ENCODE measurements at places on chromosomes 2 and 18.

GRCh38 chr2:195451160-195451559 lies 205.9 kb upstream of the SLC39A10 start:
- no peak for DNase-seq

DNA sequence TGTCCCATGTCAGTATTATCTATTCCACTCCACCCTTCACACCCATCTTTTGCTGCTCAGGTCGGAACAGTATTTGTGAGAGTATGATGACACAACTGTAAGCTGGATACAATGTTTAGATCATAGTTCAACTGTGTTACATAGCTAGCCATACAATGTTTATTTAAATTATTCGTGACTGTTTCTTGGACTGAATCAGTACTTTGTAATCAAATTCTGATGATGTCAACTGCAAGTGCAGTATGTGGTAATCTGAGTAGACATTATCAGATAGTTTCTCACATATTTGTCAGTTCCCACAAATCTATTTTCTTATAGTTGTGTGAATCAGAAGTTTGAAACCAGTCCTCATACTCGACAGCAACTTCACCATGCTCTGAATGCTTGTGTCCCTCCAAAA lies 177.6 kb downstream of the ZNF407 start:
- no peak for DNase-seq

DNA sequence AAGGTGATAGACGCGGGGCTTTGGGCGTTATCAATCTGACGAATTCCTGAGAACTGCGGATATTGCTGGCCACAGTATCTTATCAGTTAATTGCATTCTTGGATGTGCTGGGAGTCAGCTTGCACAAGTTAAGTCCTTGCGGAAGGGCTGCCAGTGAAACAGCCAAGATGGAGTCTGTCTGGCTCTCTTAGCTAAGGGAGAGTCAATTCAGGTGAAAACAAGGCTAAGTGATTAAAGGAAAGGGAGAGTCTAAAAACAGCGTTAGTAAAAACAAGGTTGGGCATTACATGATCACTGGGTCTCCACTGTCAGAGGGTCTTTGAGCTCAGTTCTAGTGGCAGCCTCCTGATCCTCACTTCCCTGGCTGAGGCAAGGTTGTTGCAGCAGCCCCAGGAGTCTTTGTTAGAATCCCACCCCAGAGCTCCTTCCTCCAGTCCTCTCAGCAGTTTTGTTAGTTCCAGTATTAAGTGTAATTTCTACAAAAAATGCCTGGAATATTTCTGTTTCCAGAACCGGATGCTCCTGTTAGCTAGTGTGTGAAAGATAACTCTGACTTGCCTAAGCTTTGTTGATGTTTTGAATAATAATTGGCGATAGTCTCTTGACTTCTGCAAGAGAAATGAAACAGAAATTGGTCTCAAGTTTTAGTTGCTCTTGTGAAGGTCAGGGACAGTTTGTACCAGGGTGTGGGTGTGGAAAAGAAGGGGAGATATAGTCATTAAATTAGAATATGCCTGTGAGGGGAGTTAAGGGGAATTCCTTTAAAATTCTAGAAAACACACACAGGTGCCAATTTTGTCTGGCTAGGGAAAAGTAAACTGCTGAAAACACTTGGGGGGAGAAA lies 10.6 kb downstream of the CFLAR start:
- DNase-seq: no peak

DNA sequence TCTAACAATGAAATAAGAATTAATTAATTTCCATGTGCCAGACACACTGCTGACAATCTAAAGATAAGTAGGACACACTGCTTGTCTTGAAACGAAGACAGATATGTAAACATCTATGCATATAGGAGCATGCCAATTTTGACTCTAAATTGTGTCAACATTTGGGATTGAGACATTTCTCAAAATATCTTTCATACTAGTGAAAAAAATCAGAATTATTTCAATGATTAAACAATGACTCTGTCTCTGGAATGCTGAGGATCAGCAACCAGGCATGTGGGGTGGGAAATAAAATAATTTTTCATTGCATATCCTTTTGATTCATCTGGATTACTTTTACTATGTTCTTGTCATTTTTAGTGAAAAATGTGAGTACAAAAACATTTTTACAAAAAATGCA lies 262.6 kb upstream of the SYT4 start:
- DNase-seq: no peak

DNA sequence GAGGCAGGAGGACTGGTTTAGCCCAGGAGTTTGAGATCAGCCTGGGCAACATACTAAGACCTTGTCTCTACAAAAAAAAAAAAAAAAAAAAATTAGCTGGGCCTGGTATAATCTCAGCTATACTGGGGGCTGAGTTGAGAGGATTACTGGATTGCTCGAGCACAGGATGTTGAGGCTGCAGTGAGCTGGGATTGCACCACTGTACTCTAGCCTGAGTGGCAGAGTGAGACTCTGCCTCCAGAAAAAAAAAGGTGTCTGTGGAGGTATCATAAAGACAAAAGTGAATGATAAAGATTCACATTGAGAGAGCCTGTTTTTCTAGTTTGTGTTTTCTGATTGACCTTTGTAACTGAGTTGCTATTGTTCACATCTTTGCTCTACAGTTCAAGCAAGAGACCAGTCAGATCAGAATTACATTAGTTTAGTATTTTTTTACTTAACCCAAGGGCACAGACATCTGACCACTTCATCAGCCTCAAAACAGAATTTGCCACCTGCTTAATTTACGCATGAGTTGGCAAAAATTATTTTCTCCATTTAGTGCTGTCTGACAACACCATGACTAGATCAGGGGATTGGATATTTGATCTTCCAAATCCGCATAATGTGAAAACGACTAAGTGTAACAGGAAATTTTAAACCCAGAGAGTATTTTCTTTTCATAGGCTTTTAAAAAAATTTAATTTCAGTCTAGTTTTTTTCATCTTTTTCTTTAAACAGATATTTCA lies 271.0 kb downstream of the TGIF1 start:
- DNase-seq: no peak

GRCh38 chr2:160465406-160465805 lies 28.2 kb downstream of the RBMS1 start:
- DNase-seq: no peak

GRCh38 chr2:148209603-148210002 lies 188.7 kb downstream of the MBD5 start:
- DNase-seq: no peak

GRCh38 chr2:105087273-105087672 lies 49.4 kb downstream of the MRPS9 start:
- no peak for DNase-seq

GRCh38 chr2:23330214-23330613 lies 54.8 kb upstream of the KLHL29 start:
- no peak for DNase-seq

GRCh38 chr2:8598295-8599165 lies 83.3 kb upstream of the ID2 start:
- no peak for DNase-seq

- no peak for DNase-seq
These were observed 5.1 kb downstream of the ADRA2B start for GRCh38 chr2:96111257-96111640.

- DNase-seq: no peak
These were observed 81.6 kb upstream of the ALPP start for GRCh38 chr2:232296776-232297525.

- no peak for DNase-seq
These were observed 110.9 kb downstream of the ARHGEF33 start for GRCh38 chr2:39000552-39000951.

GRCh38 chr2:28533044-28533680 lies 37.3 kb downstream of the PLB1 start:
- no peak for DNase-seq

- DNase-seq: no peak
These were observed 80.2 kb upstream of the GCFC2 start for GRCh38 chr2:75790814-75791467.

- DNase-seq: no peak
These were observed 48.0 kb downstream of the ARHGAP15 start for GRCh38 chr2:143177096-143177786.

- no peak for DNase-seq
These were observed 80.2 kb downstream of the TCF7L1 start for GRCh38 chr2:85213404-85213803.

DNA sequence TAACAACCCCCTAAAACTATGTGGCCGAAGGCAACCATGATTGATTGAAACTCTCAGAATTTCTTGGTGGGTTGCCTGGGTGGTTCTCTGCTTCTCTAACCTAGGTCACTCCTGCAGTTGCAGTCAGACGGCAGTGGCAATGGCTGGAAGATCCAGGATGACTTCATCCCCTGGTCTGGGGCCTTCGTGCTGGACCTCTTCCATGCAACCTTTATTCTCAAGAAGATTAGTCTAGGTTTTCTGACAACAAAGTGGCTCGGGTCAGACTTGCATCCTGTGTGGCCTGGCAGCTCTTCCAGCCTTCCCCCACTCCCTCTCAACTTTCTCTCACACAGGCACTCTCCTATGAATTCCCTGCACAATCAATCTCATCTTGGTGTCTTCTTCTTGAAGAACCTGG lies 76.4 kb downstream of the METTL4 start:
- DNase-seq: no peak

- no peak for DNase-seq
These were observed 804.3 kb downstream of the KCNJ3 start for GRCh38 chr2:155502766-155503165.

Data from right forelimb (tissue), 1 donor.